Aorta (tissue), 5 donors: ENCODE measurements at places on chromosomes 7 and 10. TPM values are rescaled to one million over a fixed set of nuclear protein-coding genes. Genes with fewer than 3 reads are reported as not detected.

DNA sequence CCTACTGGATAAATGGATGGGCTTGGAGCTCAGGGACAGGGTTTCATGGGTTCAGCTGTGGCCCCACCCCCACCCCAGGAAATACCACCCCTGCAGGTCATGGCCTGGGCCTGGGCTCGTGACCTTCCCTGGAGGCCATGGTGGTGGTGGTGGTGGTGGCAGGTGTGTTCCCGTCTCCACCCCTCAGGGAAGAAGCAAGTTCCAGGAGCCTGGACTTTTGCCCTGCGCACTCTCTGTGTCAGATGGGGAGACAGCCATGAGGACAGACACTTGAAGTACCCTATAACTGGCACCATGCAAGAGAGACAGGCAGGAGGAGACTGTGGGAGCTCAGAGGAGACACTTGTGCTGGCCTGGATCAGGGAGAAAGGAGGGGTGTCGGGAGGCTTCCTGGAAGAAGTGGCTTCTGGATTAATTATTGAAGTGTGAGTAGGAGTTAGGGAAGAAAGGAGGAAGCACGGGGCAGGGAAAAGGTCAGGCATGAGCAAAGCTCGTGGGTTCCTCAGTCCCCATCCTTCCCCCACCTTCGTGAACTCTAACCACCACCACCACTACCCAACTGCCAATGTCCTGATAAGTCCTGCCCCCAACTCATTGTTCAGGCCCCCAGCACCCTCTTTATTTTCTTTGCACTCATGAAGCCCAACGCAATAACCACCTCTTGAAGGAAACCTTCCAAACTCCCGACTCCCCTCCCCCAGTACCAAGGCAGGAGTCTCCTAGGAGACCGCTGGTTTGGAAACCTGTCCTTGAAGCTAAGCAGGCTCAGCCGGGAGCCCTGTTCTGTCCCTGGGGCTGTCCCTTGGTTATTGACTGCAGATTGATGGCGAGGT lies 8.9 kb downstream of the SH2B2 start:
- H3K27me3 ChIP-seq, result no peaks in the 10 kb centered on the region
- no peaks in the 10 kb centered on the region for H3K36me3 ChIP-seq
- H3K4me1 ChIP-seq, result no peaks in the 10 kb centered on the region
- no peak for DNase-seq
- H3K4me3 ChIP-seq, result no peak overlapping the region
- H3K27ac ChIP-seq, result no peak overlapping the region

GRCh38 chr7:32515890-32516550 lies 20.7 kb downstream of the AVL9 start:
- no peak overlapping the region for H3K4me3 ChIP-seq
- no peaks in the 10 kb centered on the region for H3K4me1 ChIP-seq
- no peaks in the 10 kb centered on the region for H3K27me3 ChIP-seq
- H3K36me3 ChIP-seq, result no peaks in the 10 kb centered on the region
- DNase-seq, result no peak

The SAMD9 gene
- total RNA-seq, result 9.5 TPM

The GPC2 gene
- 0.78 TPM for total RNA-seq

DNA sequence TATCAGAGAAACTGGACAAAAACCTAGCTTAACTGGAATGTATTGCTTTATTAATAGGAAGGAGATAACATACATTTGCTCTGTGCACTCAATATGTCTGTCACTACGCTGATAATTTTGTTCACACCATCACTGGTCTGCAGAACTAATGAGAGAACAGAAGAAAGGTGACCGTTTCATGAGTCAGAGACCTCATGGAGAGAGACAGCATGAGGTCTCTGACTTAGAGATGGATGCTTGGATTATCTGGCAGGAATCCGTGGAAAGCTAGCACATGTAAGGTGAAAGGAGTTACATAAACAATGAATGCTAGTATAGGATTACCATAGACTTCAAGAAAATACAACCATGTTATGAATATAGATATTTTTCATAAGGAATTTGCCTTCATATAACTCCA lies 947.3 kb downstream of the IPMK start:
- H3K36me3 ChIP-seq, result no peaks in the 10 kb centered on the region
- no peaks in the 10 kb centered on the region for H3K27me3 ChIP-seq
- no peak overlapping the region for H3K27ac ChIP-seq
- DNase-seq, result no peak

- H3K27ac ChIP-seq, result no peak overlapping the region
- H3K4me1 ChIP-seq, result no peaks in the 10 kb centered on the region
- no peak for DNase-seq
- H3K36me3 ChIP-seq, result no peaks in the 10 kb centered on the region
- H3K4me3 ChIP-seq, result no peak overlapping the region
These were observed 111.5 kb downstream of the SH2D4B start for GRCh38 chr10:80649183-80649582.

The PPP1R9A gene
- total RNA-seq, result 7.4 TPM

GRCh38 chr7:51451751-51452476 lies 135.3 kb upstream of the COBL start:
- H3K36me3 ChIP-seq, result no peaks in the 10 kb centered on the region
- DNase-seq, result no peak
- no peaks in the 10 kb centered on the region for H3K27me3 ChIP-seq
- no peak overlapping the region for H3K27ac ChIP-seq

The HOXA1 gene
- total RNA-seq, result 1.3 TPM

GRCh38 chr7:153472516-153472915 lies 579.7 kb upstream of the DPP6 start:
- H3K36me3 ChIP-seq, result no peaks in the 10 kb centered on the region
- no peak overlapping the region for H3K27ac ChIP-seq

The FXYD4 gene
- not detected for total RNA-seq

DNA sequence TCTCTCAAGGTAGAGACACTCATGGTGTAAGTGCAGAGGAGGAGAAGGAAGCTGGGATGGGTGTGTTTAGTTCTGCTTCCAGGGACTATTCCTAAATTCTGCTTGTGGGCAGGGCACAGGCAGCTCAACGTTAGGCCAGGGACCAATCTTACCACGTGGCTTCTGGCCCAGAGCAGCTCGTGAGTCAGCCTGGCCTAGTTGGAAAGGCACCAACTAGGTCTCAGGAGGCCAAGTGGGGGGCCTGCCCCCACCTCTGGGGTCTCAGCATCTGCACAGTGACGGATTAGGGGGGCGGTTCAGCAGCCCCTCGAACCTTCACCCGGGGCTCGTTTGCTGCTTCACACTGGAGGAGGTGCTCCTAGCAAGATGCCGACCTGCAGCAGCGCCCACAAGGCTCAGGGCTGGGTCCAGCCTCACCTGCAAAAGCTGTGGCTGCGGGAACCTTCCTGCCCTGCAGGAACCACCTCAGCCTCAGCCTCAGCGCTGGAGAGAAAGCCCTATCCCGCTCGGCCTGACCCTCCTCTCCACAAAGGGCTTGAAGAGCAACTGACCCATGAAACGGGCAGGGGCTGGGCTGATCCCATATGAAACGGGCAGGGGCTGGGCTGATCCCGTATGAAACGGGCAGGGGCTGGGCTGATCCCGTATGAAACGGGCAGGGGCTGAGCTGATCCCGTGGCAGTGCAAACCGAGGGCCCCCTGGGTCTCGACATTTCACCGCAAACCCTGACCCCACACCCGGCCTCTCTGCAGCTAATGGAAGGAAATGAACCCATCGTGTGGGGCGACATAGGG lies 447.4 kb downstream of the DNAJB6 start:
- H3K4me3 ChIP-seq, result no peak overlapping the region
- DNase-seq, result peak; percentile 65
- no peaks in the 10 kb centered on the region for H3K27me3 ChIP-seq
- H3K4me1 ChIP-seq, result no peaks in the 10 kb centered on the region

GRCh38 chr7:157205438-157205837 lies 66.7 kb downstream of the UBE3C start:
- no peaks in the 10 kb centered on the region for H3K27me3 ChIP-seq
- no peak for DNase-seq
- no peaks in the 10 kb centered on the region for H3K4me1 ChIP-seq

The ACTA2 gene
- 9,611 TPM for total RNA-seq

DNA sequence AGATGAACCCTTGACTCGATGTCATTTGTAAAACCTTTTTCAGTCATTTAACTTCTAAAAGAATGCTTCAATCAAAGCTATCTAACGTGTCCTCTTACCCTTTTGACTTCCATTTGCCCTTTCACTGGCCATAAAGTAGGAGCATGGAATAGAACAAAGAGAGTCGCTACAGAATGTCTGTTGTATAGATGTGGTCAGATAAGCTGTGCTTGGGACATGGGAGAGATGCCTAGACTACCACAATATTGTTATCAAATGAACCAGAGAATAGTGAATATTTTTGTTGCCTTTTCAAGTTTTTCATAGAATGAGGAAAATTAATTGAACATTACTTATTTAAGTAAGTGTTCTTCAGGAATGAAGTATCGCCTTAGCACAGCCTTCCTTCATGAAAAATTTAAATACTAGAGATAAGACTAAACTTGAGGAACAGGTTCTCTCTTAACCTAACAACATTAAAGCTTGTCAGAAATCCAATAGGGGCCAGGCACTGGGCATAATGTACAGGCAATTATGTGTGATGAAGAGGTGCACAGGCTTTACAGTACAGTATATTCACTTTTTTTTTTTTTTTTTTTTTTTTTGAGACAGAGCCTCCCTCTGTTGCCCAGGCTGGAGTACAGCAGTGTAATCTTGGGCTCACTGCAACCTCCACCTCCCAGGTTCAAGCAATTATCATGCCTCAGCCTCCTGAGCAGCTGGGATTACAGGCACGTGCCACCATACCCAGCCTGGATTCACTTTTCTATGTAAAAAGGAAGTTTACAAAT lies 7.5 kb upstream of the KMT2E start:
- no peaks in the 10 kb centered on the region for H3K27me3 ChIP-seq
- no peak for DNase-seq
- H3K36me3 ChIP-seq, result no peaks in the 10 kb centered on the region
- no peaks in the 10 kb centered on the region for H3K4me1 ChIP-seq
- peak overlapping the region; percentile 22 for H3K27ac ChIP-seq
- H3K4me3 ChIP-seq, result no peak overlapping the region

- H3K4me3 ChIP-seq, result no peak overlapping the region
- no peak overlapping the region for H3K27ac ChIP-seq
- no peaks in the 10 kb centered on the region for H3K4me1 ChIP-seq
- no peaks in the 10 kb centered on the region for H3K27me3 ChIP-seq
- DNase-seq, result no peak
- no peaks in the 10 kb centered on the region for H3K36me3 ChIP-seq
These were observed 2.7 kb downstream of the EGR2 start for GRCh38 chr10:62813453-62813852.

DNA sequence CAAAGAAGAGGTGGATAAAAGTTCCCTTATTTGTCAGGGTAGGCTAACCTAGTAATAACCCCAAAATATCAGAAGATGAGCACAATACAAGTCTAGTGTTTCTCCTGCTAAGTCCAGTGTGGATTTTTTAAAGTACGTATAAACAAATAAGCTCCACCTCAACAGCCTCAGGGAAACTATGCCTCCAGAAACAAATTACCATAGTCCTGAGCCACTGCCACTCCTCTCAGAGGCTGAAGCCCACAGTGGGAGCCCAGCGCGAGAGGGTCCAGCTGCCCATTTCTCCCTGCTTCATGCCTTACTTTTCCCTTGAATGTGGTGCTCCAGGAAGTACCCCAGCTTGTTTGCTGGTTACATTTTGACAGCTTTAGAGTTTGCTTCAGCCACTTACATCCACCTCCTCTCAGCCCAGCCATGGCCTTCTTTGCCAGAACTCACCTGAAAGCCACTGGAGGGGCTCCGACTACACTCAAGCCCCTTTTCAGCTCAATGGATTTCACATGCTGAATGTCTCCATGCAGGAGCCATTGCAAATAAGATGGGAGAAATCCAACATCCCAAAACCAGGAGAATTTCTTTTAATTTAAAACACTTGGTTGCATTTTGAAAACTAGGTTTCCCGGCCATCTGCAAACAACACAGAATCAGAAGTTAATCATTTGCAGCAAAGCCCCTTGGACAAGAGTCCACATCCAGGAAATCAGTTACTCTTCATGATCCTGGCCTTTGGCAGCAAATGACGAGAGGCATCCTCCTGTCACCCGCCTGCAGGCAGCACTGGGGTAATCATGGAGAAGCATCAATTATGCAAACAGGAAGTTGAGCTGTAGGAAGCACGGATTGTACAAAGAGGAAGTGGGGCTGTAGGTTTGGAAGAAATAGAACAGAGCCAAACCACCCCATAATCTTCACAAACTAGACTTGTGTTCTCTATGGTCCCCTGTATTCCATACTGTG lies 138.1 kb downstream of the HERPUD2 start:
- H3K36me3 ChIP-seq, result no peaks in the 10 kb centered on the region
- DNase-seq, result no peak
- H3K4me3 ChIP-seq, result no peak overlapping the region

The METTL27 gene
- total RNA-seq, result 1.3 TPM

GRCh38 chr7:83162402-83163256 lies at the start of gene PCLO:
Gene PCLO, minus strand, starts transcription at chr7:83162884. Its CDS starts 292 bp downstream, at chr7:83162592.
- no peaks in the 10 kb centered on the region for H3K27me3 ChIP-seq
- H3K4me3 ChIP-seq, result peak within 1 kb of the TSS; percentile 34
- no peaks in the 10 kb centered on the region for H3K4me1 ChIP-seq
- H3K36me3 ChIP-seq, result no peaks in the 10 kb centered on the region
- DNase-seq, result peak; percentile 77

DNA sequence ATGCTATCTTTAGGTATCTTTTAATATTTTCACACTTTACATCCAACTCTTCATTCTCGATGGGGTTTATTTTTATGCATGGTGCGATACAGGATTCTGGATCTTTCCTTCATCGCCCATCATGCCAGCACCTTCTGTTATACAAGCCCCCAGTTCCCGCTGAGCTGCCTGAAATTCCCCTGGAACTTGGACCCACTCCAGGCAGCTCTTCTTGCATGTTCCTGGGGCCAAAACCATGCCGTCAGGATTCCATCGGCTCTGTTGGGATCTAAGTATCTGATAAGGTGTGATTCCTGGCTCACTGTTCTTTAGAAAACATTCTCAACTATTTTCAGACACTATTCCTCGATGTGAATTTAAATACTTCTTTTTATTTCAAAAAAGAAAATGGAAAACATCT lies 40.5 kb upstream of the PPP2R2D start:
- H3K27me3 ChIP-seq, result no peaks in the 10 kb centered on the region
- no peak overlapping the region for H3K27ac ChIP-seq

- no peaks in the 10 kb centered on the region for H3K36me3 ChIP-seq
- DNase-seq, result peak; percentile 73
- peak overlapping the region; percentile 63 for H3K27ac ChIP-seq
- H3K4me1 ChIP-seq, result peaks cover 4% of the 10 kb centered on the region
- no peaks in the 10 kb centered on the region for H3K27me3 ChIP-seq
- peak overlapping the region; percentile 67 for H3K4me3 ChIP-seq
These were observed 3.5 kb downstream of the AQP1 start for GRCh38 chr7:30915005-30915601.

The PNLIPRP3 gene
- not detected for total RNA-seq
